ENCODE measurements at places on chromosomes 3 and 15.

DNA sequence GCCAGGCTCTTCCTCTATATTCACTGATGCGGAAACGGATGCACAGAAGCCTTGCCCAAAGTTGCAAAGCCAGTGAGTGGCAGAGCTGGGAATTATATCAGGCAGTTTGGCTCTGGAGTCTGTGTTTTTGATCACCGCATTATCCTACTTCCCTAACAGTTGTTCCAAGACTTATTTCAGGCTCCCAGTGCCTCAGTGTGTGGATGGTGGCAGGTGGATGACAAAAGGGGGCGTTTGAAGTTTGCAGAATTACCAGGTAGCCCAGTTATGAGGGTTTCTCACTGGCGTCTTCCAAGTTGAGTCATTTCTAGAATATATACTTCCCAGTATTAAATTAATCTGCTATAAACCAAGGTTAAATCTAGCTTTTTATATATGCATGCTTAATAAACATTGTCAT is 81.0 kb downstream of the USP13 start:
- DNase-seq, result no peak

DNA sequence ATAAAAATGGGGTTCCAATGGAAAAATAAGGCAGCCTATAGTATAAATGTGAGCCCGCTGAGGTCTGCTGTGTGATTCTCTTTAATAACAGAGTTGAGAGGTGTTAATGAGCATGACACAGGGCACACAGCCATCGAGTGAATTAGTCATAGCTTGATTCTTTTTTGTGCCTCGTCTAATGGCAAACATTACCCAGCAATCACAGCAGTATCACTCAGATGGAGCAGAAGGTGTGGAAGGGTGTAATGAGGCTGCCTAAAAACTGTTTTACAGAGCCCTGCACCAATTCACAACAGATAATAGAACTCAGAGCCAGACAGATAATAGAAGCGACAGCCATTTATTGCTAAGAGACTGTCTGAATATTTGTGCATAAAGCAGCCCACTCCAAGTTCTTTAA is 178.6 kb upstream of the TPRG1 start:
- no peak for DNase-seq

GRCh38 chr15:28952666-28953491 is 67.1 kb downstream of the APBA2 start:
- no peak for DNase-seq

DNA sequence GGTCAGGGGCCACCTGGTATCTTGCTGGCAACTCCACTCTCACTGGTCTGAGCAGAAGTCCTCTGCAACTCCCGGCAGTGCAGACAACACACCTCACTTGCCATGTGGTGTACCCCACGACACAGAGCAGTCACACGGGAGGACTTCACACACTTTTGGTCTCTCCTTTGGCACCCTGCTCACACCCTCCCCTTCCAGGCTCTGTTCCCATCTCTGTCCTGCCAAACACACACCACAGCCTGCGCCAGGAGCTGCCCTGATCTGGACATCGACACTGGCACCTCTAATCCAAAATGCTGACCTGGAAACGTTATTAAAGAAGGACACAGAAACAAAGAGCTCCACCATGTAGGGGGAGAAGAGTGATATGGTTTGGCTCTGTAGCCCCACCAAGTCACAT is 57.2 kb downstream of the SLC41A3 start:
- no peak for DNase-seq

GRCh38 chr3:197186887-197187588 is 111.4 kb downstream of the DLG1 start:
- no peak for DNase-seq

- DNase-seq, result no peak
These were observed 16.8 kb downstream of the ATP10A start for GRCh38 chr15:25846377-25846776.

- DNase-seq, result no peak
These were observed 100.5 kb upstream of the SKOR1 start for GRCh38 chr15:67724691-67725375.

GRCh38 chr3:13824521-13825310 is 55.2 kb downstream of the WNT7A start:
- DNase-seq, result no peak

- DNase-seq, result no peak
These were observed 17.8 kb downstream of the DUOX1 start for GRCh38 chr15:45147606-45148005.
